Astrocyte (in vitro differentiated cells and primary cell): ENCODE measurements at places on chromosomes 16 and 17.
A peak's percentile ranks its signal among the peaks of the same experiment; 100 is the strongest.

DNA sequence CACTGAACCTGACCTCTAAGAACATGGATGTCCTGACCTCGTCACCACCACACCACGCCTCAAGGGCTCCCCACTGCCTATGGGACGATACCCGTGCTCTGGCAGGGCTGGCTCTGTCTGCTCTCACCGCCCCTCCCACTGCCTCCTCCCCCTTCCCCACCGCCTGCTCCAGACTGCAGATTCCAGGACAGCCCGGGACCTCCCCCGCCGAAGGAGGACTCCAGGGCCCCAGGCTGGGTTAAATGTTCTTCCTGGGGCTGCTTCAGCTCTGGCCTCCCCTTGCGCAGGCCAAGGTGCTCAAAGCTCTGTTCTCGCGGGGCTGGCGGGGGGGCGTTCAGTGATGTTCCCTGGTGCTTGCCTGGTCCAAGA is 3.1 kb downstream of the NPW start:
- DNase-seq = peak; percentile 47

DNA sequence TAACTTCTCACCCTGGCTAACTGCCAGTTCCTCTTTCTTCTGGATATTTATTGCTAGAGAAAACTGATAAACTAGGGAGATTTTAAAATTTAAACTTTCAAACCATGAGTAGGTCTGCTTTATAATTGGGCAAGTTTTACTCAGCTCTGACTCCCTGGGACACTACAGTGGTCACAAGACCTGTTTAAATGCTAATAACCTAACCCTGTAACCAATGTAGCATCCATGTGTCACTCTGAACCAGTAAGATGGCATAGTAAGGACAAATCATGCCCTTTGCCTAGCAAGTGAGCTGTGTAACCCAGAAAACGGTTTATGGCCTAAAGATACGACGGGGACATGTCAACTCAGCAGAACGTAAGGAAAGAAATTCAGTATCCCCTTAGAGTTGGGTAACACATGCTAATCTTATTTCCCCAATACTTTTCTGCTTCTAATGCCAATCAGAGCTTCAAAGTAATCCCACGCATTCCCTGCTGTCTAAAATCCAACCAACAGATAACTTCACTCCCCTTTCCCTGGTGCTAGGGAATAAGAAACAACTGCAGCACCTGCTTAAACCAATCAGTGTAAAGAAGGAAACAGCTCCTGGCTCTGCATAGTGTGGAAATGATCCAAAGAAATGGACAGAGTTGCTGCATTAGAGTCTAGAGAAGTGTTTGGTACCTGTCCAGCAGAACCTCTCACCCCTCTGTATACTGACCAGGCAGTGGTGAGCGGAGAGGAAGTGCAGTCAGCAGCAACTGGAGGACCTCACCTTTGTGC is 85.7 kb downstream of the NCOR1 start:
- no peak for DNase-seq

DNA sequence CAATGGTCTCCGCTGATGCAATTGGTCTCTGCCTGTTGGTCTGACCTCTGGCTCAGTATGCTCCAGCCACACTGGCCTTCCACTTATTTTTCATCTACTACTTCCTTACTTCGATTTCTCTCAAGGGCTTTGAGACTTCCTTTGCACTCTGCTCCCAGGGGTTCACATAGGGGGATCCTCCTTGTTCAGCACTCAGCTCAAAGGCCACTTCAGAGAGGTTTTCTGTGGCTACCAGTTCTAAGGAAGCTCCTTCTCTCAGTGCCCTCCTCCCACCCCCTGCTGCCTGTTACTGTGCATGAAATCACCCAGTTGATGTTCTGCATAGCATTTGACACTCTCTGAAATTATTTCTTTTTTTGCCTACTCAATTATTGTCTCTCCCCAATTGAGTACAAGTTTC is 476.4 kb downstream of the HS3ST3B1 start:
- DNase-seq = no peak

DNA sequence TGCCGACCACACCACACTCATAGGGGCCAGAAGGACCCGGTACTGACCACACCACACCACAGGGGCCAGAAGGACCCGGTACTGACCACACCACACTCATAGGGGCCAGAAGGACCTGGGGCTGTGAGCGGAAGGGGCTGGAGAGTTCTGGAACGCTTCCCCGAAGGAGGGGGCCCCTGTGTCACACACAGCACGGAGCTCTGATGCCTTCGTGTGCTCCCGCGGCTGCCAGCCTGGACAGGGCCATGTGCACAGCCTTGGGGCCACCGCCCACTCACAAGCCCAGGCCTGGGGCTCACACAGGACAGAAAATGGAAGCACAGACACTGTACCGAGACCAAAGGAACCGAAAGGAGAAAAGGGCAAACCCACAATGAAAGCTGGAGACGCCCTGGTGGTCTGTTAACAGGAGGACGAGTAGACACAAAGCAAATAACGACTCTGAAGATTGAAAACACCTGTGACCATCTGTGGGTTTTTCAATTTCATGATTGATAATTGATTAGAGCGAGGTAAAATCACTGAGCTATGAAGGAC is 106.5 kb upstream of the METRNL start:
- DNase-seq = no peak

- no peak for DNase-seq
Measured at GRCh38 chr17:55683550-55684315, 38.9 kb downstream of the TMEM100 start.

- DNase-seq = no peak
Measured at GRCh38 chr17:2024572-2025219, 438 bp downstream of the RTN4RL1 start.

- DNase-seq = no peak
Measured at GRCh38 chr17:7191571-7192270, 12.6 kb upstream of the ASGR1 start.

DNA sequence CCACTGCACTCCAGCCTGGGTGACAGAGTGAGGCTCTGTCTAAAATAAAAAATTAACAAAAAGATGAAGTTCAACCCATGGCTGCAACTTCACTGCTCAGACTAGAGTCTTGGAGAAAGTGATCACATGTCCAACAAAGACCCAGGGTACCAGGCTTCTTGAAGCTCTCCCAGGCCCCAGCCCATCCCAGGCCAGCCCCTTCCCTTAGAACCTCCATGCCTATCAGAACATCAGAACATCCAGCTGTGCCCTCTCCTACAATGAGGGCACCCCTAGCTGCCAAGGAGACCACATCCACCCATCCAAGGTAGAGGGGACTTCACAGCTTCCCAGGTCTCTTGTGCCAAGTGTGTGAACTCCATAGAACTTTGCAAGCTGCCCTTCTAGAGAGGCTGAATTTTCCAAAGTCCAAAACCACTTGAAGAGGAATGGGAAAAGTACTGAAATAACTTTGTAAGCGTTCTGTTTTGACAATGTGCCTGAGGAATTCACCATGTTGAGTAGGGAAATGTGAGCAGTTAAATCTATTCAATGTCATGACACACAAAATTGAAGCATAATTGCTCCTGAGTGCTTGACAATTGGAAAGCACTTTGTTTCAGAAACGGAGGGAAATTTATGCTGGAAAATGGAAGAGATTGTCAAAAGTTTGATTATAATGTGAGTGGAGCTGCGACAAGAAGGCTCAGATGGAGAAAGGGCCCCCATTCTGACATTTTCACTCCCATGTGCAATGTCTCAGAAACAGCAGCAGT is 230.4 kb downstream of the ZNF423 start:
- DNase-seq = no peak

DNA sequence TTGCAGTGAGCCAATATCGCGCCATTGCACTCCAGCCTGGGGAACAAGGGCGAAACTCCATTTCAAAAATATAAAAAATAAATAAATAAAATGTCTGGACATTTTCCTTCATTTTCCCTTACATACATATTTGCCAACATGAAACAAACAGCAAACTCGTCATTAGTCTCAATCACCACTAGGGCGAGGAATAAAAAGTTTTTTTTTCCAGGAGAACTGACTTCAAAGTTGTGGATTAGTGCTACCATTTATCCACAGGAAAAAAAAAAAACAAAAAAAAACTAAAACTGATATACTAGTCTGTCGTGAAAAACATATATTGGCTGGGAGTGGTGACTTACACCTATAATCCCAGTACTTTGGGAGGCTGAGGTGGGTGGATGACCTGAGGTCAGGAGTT is 77.0 kb upstream of the MTMR4 start:
- no peak for DNase-seq

GRCh38 chr17:38512473-38513058 is 84.3 kb downstream of the ARHGAP23 start:
- no peak for DNase-seq

DNA sequence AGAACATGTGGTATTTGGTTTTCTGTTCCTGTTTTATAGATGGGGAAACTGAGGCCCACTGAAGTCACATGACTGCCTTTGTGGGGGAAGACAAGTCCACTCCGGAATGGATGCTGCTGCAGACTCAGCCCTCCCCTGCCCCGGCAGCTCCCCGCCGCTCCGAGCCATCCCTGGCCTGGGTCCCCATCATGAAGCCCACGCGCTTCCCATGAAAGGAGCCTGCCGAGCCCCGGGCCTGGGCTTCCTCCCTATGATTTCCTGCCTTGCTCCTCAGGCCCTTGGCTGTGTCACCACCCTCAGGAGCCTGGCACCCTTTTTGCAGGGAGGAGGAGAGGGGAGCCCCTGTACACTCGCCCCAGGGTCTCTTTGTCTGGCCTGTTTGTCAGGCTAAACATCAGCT is 125.3 kb upstream of the FOXF1 start:
- DNase-seq = no peak

- no peak for DNase-seq
Measured at GRCh38 chr16:57749101-57749692, 13.6 kb downstream of the KATNB1 start.

DNA sequence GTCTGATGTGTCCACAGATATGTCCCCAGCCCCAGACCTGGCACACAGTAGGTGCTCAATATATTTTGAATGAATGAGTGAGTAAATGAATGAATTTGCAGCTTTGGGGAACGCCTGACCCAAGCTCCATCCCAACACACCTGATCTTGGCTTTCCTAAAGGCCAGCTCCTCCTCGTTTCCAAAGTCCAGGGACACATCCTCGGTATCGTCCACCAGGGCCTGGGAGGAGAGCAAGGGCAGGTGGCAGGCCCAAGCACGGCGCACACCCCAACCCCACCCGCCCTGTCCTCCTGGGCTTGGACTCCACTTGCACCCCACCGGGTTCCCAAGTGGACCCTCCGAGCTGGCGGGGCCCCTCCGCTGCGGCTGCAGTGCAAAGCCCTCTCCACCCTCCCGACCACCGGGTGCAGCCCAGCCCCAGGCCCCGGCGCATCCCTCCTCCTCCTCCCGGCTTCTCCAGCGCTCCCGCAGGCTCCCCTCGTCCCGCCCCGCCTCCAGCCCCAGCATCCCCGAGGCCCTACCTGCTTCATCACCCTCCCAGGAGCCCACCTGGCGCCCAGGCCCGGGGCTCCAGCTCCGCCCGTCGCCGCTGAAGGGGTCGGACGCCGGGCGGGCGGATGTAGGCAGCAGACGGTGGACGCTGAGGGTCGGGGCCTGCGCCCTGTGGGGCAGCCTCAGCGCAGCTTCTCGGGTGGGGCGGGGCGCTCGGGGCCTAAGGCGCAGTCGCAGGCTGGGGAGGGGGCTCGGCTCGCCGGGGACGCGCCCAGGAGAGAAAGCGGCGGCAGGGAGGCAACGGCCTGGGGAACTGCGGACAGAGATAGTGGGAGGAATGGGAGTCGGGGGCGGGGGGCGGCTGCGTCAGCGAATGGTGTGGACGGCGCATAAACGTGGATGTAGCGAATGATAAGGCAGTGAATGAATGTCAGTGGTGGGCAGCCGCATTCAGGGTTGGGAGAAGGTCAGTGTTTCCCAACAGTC is at the start of gene TVP23A:
TSS of gene TVP23A (minus strand) at position 832 of the 979 bp plus-strand sequence. CDS start at position 531, 301 bp downstream.
- DNase-seq = peak; percentile 4

DNA sequence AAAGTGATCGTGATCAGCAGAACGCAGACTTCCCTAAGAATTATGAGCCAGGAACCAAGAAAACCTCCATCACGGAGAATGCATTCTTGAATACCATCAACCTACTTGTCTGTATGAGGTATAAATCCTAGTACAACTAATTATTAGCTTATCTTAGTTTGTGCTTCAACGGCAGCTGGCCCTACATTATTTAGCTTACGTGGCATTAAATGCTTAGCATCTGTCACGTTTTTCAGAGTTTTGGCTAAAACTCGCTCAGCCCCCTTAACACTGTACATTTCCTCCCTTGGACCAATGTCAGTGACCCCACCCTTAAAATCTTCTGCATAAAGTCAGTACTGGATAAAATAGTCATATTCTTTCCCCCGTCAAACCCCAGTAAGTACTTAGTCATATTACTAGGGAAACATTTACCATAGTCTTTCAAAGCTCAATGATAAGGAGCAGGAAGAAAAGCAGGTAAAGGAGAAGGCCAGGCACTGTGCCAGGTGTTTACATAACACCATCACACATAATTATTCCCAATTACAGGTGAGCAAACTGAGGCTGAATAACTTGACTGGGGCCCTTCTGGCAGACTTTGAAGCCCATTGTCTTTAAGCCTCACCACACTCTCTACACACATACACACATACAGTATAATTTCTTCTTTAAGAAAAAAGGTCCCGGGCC is 16.6 kb upstream of the TXNDC11 start:
- no peak for DNase-seq

DNA sequence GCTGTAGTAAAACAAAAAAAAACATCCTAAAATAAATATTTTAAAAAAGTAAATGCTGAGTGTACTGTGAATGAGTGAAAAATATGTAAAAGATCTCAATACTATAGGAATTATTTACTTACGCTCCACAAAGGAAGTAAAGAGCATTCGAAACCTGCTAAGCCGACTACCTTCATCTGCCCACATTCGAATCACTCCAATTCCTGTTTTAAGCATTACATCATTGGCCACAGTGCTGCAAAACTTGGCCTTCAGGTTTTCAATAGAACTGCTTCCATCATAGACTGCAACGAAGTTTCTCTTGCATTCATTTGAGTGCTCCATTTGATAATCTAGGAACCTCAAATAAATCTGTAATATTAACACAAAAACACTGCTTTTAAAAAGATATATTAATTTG is 34.4 kb downstream of the NETO2 start:
- DNase-seq = no peak

DNA sequence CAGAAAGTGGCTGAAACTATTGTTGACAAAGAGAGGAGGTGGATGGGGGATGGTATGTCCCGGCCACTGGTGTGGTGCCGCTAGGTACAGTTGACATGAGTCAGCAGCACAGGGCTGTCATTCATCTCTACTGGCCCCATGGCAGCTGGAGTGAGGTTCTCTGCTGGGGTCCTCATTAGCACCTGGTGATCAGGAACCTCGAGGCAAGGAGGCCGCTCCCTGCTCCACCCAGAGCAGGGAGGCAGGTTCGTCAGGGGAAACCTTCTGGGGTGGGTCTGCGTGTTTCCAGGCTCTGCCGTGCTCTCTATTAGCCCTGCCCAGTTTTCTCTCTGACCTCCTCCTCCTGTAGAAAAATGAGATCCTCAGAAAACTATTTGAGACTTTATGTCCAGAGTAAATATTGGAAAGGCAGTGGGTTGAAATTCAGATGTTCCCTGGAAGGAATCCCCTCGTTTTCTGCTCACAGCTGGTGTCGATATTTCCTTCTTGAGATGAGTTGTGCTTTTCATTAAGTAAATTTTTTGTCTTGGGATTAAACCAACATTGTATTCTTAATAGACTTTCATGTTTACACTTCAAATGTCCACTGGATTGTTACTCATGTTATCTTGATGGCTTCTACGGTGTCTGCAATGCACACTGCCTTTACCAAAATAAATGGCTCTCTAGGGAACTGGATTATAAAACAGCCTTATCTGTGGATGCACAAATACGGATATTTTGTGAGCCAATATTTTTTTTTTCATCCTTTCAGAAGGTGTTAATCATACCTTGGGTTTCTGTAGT is 7.1 kb downstream of the NTN1 start:
- no peak for DNase-seq

- peak; percentile 38 for DNase-seq
Measured at GRCh38 chr16:4103745-4104144, 12.5 kb downstream of the ADCY9 start.
